ENCODE measurements at places on chromosomes 2 and 18.

- DNase-seq, result no peak
These were observed 76.9 kb upstream of the AGAP1 start for GRCh38 chr2:235416858-235417499.

DNA sequence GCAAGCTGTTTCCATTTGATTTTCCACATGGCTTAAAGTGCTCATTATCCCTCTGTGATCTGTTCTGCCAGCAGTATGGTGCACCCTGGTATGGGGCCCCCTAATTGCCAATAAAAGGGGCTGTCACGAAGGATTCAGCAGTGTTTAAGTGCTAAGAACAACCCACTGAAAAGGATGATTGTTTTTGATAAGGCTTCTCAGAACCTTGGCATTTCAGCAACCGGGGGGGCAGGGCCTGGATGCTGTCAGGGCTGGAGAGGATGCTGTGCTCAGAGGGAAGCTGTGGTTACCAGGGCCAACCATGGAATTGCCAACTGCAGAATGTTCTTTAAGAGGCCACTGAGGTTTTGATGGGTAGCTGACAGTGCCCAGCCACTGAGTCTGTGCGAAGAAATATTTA lies 117.8 kb downstream of the CTIF start:
- no peak for DNase-seq

DNA sequence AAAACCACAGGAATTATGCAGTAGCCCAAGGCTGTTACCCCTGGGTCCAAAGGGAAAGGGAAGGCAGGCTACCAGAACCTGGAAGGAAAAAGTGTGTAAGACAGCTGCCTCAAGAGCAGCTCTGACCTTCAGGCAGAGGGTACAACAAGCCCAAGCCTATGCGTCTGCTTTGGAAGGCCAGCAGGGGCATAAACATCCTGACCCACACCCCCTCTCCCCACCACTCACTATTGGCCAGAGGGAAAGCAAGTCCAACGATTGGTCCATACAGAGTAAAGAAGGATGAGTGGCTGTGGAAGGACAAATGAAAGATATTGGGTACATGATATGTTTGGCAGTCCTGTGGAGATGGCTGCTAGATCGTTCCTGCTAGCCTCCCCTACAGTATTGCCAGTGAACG lies 227.6 kb upstream of the HNRNPA3 start:
- DNase-seq, result no peak

DNA sequence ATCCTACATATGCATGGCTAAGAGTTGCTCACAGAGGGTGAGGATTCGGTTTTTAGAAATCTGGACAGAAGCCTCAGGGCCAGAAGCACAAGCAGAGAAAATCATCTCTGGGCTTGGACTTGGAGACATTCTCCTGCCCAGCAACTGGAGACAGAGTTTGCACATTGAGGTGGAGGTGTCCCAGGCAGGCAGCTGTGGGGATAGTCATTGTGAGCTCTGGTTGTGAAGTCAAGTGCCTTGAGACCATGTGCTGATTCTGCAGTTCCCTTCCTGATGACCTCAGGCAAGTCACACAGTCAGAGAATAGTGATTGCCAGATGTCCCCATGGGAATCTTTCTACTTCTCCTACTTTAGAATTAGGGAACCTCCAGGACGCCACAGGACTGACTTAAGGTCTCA lies 108.4 kb upstream of the LDAH start:
- no peak for DNase-seq

DNA sequence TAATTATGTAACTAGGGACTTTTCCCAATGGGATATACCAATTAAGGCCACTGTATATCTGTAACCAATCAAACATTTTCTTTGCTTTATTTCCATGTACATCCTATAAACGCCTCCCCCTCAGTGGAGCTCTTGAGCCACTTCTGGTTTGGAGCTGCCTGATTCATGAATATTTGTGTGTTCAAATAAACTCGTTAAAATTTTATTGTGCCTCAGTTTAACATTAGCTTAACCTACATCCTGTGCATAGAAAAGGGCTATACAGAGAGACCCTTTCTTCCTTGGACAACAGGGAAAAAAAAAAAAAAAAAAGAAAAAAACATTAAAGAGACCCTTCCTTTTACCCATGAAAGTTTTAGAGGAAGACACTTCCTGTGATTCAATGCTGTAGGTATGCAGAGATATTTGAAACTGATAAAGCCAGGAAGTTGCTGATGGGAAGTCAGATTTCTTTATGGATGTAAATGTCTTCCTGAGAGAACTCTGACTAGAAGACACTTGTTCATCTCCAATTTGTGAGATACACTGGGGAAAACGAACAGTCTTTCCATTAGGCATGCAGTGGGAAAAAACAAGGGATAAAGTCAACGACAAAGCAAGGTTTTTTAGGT lies 614.6 kb upstream of the SOX11 start:
- DNase-seq, result no peak

DNA sequence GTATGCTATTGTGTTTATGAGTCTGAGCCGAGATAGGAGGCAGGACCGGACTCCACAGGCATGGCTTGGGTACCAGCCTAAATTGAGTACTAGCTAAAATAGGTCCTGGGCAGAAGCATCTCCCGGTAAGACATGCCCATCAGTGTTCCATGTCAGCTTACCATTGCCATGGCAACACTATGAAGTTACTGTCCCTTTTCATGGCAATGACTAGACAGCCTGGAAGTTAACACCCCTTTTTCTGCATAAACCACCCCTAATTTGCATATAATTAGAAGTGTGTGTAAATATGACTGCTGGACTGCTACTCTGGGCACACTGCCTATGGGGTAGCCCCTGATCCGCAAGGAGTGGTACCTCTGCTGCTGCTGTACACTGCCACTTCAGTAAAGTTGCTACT lies 1005.1 kb upstream of the FAM98A start:
- DNase-seq, result no peak

DNA sequence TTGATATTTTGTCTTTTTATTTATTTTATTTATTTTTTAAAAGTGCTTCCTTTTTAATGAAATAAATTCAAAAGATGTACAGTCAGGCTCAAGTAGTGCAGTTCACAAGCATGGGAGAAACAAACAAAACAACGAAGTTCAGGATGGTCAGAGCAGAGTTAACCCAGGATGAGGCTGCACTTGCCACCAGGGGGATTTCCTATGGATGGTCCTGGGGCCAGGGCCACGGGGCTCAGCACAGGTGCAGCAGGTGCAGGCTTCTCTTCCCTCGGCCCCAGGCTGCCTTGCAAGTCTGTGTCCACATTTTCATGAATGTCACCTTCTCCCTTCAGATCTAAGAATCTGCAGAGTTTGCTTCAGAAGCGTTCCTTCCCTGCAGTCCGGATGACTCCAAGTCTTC lies 76.5 kb downstream of the CDCA7 start:
- no peak for DNase-seq

DNA sequence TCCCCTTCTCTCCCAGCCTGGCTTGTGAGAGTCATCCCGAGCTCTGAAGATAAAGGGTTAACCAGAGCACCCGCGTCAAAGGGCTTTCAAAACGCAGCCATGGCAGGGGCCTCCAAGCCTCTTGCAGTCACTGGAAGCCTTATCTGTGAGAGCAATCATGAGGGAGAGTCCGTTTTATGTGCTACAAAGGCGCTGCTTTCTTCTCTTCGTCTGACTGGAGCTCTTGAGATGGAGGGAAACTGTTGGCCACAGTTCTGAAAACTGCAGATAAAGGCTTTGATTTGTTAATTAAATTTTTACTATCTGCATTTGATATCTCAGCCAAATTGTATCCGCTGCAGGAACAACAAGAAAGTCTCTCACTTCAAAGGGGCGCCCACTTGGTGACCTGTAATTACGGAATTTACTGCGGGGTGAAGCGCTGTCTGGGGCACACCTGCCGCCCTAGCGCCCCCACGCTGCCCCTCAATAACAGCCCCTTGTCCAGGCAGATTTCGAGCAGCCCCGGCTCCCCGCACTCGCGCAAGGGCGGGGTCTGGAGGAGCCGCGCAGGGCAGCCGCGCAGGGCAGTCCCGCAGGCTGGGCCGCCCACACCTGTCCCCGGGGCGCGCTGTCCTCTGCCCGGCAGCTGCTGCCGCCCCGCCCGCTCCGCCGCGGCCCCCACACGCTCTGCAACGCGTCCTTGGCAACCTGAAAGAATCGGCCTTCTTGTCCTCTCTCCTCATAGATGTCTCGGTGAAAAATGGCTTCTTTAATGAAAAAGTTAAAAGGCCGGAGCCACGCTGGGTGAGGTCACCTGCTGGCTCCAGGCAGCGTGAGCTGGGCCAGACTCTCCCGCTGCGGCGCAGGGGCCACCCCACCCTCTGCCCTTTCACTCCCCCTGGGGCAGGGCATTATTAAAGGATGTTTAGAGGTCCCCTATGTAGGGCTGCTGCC lies 217.9 kb downstream of the VAPA start:
- DNase-seq, result no peak

DNA sequence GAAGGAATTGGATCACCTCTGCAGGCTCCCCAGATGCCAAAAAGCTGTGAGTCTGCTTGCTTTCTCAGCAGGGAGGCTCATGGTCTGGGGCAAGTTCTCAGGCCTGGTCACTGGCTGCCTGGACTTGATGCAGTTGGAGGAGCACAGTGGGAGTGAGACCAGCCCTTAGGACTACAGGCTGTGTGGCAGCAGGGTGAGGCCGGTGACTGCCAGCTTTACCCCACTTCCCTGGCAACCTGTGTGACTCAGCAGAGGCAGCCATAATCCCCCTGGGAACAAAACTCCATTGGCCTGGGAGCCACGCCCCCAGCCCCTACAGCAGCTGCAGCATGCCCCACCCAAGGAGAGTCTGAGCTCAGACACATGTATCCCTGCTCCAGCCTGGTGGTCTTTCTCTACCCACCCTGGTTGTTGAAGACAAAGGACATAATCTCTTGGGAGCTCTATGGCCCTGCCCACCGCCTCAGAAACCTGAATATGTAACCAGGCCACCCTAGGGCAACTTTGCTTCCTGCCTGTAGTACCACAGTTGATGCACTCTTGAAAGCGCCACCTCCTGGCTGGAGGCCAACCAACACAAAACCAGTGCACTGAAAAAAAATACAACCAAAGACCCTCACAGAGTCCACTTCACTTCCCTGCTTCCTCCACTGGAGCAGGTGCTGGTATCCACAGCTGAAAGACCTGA lies 106.8 kb upstream of the SPATS2L start:
- DNase-seq, result peak; percentile 2

- no peak for DNase-seq
These were observed 8.7 kb upstream of the LAPTM4A start for GRCh38 chr2:20060106-20060505.

DNA sequence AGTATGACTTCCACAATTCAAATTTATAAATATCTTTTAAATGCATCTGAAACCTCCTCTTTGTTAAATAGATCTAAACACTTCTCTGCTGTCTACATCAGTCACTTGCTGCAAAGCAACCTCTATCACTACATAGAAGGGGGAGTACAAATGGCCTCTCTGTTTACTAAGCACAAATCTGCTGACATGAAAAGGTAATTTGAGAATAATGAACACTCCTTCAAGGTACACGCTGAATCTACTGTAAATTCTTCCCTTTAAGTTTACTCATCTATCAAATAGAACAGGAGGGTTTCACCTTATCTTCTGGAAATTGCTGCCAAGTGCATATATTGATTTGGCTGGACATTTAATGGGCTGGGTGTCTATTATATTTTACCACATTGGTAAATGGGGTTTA lies 879.6 kb downstream of the SUCLG1 start:
- no peak for DNase-seq

GRCh38 chr2:165114346-165114939 lies 89.4 kb downstream of the SCN3A start:
- no peak for DNase-seq
